ENCODE measurements at places on chromosomes 6 and 20.

DNA sequence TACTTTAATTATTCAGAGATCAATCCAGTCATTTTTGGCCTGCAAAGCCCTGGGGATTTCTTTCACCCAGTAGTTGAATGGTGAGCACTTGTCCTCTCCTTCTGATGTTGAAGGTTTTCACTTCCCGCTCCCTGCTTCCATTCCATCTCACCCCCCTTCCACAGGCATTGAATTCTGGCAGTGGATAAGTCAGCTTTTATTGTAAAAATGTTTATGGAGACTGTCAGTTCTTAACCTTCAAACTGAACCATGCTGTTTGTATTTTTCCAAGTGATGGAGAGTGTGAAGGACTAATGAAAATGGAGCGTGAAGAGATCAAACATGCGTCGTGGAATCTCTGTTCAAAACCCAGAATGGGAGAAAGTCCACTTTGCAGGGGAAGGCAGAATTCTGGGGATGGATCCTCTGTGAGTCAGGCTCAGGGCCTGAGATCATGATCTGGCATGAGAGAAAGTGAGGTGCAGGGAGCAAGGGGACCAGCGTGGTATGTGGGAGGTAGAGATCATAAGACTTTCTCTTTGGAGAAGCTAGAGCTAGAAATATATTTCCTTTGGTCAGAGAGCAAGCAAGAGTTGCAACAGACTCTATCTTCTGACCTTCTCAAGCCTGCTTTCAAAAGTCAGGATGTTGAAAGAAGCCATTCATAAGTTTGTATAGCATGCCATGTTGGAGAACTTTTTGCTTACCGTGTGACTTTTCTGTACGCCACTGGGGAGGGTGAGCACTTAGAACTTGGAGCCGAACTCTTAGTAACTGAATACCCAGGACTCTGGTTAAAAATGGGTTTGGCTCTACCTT is 30.2 kb downstream of the ISM1 start:
- no peak for DNase-seq

DNA sequence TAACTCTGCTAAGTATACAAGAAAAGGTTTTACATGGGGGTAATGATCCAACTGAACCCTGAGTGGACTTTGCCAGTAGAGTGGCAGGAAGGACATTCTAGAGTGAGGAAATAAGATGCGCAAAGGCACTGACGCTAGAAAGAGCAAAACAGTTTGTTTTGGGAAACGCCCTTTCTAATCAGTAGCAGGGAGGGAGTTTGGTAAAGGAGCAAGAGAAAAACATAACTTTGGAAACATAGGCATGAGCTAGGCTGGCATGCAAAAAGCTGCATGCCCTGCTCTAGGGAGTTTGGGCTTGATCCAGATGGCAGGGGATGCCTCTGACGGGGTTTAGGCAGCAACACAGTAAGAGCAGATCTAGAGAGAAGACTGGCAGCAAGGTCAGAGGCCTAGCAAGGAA is 135.2 kb downstream of the DST start:
- DNase-seq, result no peak

DNA sequence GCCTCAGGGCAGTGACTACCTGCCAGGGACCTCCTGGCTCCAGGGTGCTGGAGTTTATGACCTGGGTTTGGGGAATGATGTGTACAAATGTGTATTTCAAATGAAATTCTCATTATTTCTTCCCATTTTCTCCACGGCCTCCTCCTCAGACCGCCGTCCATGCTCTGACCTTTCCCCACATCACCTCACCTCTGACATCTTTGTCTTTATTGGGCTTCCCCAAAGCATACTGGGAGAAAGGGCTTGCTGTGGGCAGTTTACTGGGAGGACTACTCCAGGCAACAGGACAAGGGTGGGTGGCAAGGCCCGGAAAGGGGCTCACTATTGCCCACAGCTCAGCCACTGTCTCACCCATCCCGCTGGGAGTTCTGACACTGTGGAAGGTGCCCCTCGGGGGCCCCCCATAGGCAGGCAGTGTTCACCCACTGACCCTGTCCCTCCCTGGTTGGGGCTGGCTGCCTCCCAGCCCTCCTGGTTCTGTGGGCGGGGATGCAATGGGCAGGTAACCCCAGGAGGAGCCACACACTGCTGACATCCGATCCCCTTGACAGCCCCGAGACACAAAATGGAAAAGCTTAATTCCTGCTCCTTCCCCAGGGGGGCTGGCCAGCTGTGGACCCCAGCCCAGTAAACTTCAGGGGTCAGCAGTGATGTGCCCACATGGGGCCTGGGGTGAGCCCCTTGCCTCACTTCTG is 39.8 kb upstream of the CST7 start:
- DNase-seq, result no peak

DNA sequence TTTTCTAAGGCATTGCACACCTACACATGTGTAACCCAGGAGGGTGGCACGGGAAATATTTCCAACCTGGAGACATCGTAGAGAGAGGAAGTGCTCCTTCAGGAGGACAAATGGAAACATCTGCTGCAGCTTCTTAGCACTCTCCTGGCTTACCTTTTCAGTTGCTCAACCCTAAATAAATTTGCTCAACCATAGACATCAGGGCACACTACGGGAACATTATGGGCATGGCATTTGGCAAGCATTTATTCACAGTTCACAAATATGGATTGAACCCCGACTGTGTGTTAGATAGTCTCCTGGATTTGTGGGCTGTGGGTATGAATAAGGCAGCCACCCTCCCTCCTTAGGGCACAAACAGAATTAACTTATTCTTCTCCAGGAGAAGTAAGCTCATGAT is 118.7 kb downstream of the SOX4 start:
- DNase-seq, result no peak

DNA sequence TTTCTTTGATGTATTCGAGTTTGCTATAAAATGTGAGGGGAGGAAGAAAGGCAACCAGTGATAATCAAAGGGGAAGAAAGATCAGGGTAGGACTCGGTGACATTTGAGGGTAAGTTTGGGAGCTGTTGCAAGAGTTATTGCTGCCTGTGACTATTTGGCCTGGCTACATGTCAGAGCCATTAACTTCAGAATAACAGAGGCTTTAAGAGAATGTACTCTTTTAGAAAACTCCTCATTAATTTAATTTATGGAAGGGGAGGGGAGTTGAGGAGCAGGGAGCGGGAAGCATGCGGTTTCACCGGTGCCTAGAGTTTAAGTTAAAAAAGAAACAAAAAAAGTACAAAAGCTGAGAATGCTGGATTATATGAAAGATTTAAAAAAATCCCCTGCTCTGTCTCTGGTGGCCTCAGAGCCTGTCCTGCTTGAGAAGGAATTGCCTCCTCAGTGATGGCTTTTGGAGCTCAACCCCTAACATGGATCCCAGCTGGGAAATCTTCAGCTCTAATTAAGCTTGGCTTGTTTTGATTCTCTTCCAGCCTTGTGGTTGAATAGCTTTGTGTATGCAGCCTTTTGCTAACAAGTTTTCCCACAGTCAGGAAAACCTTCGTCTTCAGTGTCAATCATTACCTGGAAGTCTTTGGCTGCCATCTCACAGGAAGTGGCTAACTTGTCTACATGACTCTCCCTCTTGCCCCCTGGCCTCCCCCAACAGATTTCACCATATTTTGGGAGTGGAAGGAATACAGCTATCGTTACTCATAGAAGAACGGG is 238.2 kb downstream of the SOX4 start:
- DNase-seq, result no peak

DNA sequence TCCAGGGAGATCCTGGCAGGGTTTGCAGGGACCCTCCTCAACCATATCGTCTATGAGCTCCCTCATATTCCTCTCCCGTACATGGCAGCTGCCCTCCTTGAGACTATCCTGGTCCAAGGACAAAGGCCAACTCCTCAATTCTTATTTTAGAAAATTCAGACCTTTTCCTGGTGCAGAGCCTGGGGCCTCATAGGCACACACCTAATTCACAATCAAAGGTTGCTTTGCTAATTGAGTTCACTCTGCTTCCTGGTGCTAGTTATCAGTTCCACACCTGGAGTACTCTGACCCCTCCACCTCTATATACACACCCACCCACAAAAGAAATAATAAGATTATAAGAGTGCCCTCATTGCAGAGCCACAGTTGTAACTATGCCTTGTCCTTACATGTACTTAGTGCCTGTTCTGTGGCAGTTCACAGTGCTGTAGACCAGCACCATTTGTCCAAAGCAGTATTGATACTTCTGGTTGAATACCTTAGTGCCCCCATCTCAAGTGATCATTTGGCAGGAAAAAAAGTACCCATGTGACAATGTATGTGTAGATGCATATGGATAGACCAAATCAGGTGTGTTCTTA is 38.7 kb downstream of the GSS start:
- no peak for DNase-seq

- no peak for DNase-seq
Measured at GRCh38 chr6:71226151-71226550, 62.5 kb upstream of the OGFRL1 start.

DNA sequence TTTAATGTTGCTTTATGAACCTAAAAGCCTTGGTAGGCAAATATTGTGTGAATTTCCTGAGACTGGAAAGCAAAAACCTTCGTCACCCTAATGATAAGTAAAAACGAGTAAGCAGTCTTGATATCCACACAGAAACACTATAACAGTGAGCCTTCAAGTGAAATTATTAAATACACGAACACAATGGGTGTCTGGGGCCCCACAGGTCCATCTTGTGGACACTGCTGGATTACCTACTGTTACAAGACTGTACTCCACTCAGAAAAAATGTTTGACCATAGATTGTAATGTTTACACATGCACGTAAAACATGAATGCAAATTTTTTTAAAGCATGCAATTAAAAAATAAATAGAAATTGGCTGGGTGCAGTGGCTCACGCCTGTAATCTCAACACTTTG is 466.9 kb downstream of the CD83 start:
- DNase-seq, result no peak

DNA sequence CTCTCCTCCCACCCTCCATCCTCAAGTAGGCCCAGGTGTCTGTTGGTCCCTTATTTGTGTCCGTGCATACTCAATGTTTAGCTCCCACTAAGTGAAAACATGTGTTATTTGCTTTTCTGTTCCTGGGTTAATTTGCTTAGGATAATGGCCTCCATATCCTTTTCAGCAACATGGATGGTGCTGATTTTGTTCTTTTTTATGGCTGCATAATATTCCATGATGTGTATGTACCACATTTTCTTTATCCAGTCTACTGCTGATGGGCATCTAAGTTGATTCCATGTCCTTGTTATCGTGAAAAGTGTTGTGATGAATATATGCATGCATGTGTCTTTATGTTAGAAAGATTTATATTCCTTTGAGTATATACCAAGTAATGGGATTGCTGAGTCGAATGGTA is 314.9 kb upstream of the IRAK1BP1 start:
- no peak for DNase-seq

DNA sequence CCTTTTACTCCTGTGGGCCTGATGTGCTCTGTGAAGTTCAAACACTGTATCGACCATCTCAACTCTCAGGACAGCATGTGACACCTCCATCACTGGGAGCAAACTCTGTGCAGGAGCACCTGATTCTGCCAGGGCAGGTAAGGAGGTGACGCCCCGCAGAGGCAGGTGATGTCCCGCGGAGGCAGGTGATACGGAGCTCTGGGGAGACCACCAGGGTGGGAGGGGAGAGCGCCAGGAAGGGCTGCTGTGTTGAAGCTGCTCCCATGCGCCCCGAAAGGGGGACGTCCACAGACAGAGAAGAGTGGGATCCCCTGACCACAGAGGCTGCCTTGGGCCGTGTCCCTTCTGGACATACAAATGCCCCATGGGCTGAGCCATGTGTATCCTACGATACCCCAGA is 58.3 kb downstream of the DACT2 start:
- no peak for DNase-seq

- DNase-seq, result peak; percentile 79
Measured at GRCh38 chr6:130034378-130035146, 16.2 kb downstream of the L3MBTL3 start.

DNA sequence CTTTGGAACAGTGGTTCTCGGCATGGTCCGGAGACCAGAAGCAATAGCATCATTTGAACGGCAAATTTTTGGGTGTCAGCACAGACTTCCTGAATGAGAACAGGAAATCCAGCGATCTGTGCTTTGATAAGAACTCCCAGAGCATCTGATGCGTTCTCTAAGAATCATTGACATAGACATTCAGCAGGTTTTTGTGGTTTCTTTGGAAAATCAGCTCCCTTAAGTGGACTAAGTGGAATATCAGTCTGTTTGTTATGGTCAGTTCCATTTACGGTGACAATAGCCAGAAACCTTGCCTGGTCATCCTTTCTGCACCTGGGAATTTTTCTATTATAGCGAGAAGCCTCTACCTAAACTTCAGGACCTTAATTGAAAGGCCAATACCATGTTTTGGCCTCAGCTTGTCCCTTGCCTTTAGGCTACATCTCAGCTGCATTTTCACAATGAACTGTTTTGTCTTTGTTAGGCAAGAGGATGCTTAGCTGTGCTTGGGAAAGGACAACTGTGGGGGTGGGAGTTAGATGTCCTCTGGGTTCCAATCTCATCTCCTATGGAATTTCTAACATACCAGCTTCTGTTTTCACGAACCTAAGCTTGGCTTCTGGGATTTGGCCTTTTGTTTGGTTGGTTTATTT is 299.7 kb downstream of the CDKAL1 start:
- DNase-seq, result no peak

- DNase-seq, result no peak
Measured at GRCh38 chr6:37700620-37700973, 2.9 kb upstream of the MDGA1 start.

DNA sequence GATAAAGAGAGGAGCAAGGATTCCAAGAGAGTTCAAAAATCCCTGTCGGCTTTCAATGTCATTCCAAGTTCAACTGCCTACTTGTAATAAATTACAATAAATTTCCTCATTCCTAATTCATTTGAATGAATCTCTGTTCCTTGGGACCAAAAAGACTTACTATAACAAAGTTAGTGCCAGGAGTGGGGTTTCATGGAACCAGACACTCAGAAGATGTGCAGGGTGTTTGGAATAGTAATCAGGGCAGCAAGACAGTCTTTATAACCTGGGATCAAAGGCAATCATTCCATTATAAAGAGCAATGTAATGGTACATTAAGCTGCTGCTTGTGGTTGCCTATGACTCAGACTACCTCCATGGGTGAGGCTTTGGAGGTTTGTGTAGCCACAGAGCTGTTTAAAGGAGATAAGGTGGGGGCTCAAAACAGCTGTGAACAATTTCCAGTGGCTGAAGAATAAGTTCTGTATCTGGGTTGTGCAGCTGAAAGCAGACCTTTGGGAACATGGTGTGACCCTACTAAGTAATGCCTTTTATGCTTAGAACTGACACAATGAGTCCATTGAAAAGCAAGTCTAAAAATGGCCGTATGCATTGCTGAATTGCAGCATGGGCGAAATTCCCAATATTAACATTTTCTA is 159.9 kb downstream of the LINC00237 start:
- DNase-seq, result no peak

GRCh38 chr6:112153926-112154607 is 66.7 kb downstream of the FAM229B start:
- DNase-seq, result no peak

Data from AG09309 (cell line).